ENCODE measurements at places on chromosomes 6 and 20.
A peak's percentile ranks its signal among the peaks of the same experiment; 100 is the strongest.

GRCh38 chr6:36858407-36858981 is 16.1 kb downstream of the PPIL1 start:
- DNase-seq = no peak

DNA sequence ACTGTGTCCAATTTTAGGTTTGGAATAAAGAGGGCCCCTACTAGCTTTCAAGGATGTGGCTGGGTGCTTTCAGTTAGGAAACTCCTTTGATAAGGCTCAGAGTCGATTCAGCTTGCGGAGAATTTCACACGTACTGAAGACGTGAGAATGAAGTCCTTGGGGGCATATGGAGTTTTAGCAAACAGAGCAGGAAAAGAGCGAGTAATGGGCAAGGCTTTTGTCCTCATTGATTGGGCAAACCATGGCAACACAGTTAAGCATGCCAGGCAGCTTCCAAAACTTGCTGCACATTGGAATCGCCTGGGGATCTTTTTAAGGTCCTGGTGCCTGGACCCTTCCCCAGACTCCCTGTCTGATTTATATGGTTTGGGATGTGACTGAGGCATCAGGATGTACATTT is 29.2 kb downstream of the ISM1 start:
- no peak for DNase-seq

- DNase-seq = no peak
Measured at GRCh38 chr6:104540743-104541142, 319.0 kb downstream of the HACE1 start.

GRCh38 chr6:163780994-163781393 is 366.5 kb downstream of the QKI start:
- DNase-seq = no peak

- peak; percentile 62 for DNase-seq
Measured at GRCh38 chr6:150753371-150754064, 112.0 kb upstream of the MTHFD1L start.

- DNase-seq = no peak
Measured at GRCh38 chr6:2916158-2916925, 13.2 kb upstream of the SERPINB9 start.

DNA sequence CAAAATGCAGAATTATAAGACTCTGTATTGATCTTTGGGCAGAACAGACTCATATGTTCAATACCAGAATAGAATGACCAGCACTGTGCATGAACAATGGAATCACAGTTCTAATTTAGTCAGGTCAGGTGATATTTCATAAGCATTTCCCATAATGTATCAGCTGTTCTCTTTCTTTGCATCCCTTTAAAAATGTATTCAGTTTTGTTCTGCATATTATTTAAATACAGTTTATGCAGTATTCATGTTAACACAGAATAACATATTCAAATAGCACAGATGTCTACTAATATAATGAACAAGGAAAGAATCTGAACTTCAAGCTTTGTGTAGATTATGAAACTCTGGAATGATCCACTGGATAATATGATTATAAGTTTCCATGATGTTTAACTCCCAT is 128.5 kb downstream of the LAMP5 start:
- no peak for DNase-seq

DNA sequence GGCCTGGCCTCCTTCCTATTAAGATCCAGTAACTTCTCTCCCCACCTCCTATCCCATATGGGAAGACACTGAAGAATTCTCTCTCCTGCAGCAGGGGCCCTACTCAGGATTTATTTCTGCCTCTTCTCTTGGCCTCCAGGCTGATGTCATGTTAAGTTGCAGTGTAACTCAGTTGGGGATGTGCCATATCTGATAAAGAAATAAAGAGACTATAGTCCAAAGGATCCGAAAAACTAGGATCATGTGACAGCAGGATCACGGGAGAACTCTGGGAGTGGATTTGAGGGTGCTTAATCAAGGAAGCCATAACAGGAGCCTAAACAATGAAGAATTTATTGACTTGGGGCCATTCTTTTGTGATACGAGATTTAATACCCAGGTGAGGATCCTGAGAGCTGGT is 38.5 kb upstream of the TGM6 start:
- DNase-seq = no peak

DNA sequence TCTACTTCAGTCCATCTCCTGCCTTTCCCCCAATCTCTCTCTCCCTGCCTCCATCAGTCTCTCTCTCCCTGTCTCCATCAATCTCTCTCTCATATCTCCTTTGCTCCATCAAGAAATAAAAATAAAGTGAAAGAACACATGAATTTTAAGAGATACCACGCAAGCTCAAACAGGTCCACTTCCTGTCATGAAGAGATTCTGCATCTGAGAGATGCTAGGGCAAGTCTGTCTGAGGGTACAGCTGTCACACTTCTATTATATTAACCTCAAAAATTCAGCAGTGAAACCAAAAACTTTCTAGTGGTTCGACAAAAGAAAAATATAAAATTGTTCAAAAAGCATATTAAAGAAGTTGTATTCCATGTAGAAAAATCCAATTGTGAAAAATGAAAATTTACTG is 296.8 kb upstream of the RSPO3 start:
- no peak for DNase-seq

- DNase-seq = no peak
Measured at GRCh38 chr6:47701363-47701762, 3.0 kb downstream of the ADGRF4 start.

- no peak for DNase-seq
Measured at GRCh38 chr6:40550202-40551101, 36.7 kb downstream of the LRFN2 start.

DNA sequence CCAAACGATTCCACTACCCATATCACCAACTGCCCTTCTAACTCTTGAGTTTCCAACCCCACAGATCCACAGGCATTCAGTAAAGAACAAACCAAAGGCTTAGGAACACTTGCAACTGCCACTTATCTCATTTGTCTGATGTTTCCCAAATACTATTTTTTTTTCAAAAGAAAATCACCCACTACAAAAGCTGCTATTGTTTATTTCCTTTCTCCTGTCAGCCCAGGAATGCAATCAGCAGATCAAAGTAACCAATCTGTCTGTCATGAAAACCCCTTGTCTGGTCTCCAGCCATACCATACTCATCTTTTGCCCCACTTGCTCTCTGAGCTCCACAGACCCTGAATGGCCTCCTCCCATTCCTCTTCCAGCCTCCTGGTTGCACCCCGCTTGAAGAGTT is 8.8 kb upstream of the CST8 start:
- DNase-seq = no peak

DNA sequence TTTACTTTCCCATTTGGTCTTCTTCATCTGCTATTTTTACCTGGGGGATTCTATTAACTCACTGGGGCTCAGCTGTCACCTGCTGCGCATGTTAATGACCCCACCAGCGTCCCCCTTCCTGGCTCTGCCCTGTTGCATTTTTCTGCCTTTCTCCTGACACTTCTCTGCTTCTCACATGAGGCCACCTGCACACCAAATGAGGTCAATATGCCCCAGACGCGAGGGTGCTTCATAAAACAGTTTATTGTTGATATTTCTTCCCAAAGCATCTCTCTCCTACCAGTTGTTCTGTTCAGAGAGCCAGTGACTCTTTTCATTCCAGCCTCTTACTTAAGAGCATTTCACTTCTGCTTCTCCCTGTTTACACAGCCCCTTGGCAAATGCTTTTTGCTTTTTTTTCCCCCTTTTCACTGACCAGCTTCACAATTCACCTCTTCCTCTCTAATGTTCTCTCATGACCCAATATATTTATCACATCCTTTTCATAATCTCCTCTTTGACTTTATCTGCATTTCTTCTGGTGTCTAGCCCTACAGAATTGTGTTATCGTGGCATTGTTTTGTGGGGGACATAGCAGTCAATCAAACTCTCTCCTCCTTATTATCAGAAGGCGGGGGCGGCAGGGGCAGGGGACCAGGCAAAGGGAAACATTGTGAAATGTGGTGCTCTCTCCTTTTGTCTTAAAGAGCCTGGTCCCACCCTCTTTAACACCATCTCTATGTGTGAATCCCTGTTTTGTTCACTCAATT is 545.8 kb upstream of the CITED2 start:
- DNase-seq = no peak

GRCh38 chr6:53536561-53536960 is 8.3 kb downstream of the GCLC start:
- DNase-seq = no peak

DNA sequence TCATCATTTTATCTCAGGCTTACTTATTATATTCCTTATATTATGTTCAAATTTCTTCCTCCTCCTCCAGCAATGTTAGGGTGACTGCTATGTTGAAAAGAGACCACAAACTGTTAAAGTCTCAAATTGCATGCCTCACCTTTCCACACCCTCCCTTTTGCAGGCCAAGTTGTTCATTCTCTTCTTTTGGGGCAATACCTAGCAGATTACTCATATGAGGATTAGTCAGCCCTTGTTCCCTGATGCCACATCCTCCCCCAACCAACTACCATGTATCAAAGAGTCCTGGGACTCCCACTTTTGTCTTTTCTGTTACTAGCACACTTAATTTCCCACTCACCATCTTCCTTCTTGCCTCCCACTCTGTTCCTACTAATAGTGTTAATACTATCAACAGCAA is 434.7 kb downstream of the BCKDHB start:
- no peak for DNase-seq

GRCh38 chr6:106163446-106163965 is 77.4 kb downstream of the PRDM1 start:
- DNase-seq = no peak

GRCh38 chr6:119499797-119500196 is 150.2 kb upstream of the MAN1A1 start:
- no peak for DNase-seq

DNA sequence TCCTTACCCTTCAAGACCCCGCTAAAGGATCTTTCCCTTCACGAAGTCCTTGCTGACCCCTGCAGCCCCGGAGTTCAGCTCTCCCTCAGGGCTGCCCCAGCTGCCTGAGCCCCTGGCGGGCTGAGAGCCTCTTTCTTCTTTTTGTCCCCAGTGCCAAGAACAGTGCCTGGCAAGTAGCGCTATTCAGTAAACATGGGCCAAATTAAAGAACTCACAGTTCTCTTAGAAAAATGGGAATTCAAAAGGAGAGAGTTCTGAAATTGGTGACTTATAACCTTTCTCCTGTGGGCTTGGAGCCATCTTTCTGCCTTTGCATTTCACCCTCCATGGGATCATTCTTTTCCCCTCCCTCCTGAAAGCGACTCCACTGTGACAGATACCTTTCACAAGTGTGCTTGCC is 227.2 kb downstream of the TMEM242 start:
- DNase-seq = no peak

DNA sequence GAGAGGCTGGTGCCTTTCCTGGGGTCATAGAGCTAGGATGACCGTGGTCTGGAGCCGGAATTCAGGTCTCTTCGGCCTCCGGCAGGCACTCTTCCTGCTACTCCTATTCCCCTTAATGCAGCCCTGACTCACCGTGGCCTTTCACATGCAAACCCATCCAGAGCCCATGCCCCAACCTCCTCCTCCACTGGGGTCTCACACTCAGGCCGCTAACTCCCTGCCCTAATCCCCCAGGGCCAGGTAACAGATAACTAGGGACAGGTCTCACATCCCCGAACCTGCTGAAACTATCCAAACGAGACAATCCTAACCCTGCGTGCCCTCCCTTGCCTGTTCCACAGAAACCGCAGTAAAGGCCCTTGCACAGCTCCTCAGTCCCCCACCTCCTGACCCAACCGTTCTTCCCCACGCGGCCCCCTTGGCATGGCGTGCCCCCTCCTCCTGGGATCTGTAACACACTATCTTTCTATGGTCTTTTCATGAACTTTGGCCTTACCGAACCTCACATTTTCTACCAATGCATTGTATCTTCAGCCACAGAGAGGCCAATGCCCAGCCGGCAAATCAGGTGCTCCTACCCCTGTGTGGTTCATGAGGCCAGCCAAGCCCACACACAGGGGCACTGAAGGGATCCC is 245.4 kb upstream of the EXOC2 start:
- no peak for DNase-seq

DNA sequence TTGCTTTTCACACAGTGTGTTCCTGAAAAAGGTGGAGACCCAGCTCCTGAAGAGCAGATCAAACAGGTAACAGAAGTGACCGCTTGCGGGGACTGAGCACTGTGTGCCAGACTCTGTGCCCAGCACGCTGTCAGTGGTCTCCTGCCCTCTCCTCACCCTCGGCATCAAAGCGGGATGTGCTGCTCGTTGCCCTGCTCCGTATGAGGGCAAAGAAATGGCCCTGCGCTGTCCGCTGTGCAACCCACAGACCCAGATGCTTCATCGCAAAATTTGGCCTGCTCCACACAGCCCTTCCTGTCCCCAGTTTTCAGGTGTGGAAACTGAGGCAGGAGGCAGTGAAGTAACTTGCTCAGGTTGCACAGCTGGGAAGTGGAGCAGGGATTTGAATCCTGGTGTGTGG is 13.7 kb downstream of the UQCC2 start:
- DNase-seq = no peak

GRCh38 chr6:110617057-110617456 is 140.6 kb upstream of the SLC22A16 start:
- no peak for DNase-seq

GRCh38 chr6:116434056-116434725 is 27.0 kb upstream of the CALHM6 start:
- no peak for DNase-seq

DNA sequence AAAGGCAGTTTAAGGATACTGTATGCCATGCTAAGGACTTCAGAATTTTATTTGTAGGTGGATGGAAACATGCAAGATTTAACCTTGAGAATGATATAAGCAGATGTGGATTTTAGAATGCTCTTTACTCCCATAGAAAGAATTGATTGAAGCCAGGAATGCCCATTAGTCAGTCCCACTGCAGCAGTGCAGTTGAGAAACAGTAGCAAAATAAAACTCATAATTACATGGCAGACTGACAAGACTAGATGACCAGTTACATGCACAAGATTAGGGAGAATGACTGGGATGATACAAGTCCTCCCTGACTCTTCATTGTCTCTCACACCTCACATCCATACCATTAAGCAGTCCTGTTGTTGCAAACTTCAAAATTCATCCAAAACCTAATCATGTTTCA is 83.9 kb downstream of the PDE10A start:
- no peak for DNase-seq

GRCh38 chr6:85568411-85568810 is 25.2 kb downstream of the SNX14 start:
- no peak for DNase-seq

- DNase-seq = no peak
Measured at GRCh38 chr20:50293284-50294139, 102.9 kb downstream of the CEBPB start.

GRCh38 chr6:94052749-94053148 is 633.4 kb upstream of the EPHA7 start:
- no peak for DNase-seq

DNA sequence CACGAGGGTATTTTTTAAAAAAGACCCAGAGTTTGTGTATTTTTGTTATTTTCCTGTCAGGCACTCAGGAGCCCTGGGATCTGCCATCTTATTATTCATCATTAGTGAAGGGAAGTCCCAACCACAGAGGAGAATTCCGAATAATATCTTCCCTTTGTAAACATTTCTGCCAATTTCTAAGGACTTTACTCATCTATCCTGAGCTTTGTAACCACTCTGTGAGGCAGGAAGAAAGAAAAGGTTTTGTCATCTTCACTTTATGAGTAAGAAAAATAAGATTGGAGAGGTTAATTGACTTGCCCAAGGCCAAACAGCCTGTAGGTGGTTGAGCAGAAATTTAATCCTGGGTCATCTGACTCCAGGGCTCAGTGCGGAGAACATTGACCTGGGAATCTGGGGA is 23.0 kb upstream of the IYD start:
- no peak for DNase-seq

GRCh38 chr6:111737065-111737521 is 131.4 kb upstream of the TRAF3IP2 start:
- DNase-seq = no peak
